ENCODE measurements at places on chromosomes 4 and X.

GRCh38 chrX:112067601-112068000 is 15.0 kb downstream of the TRPC5 start:
- DNase-seq = no peak

- DNase-seq = no peak
These were observed 317.7 kb upstream of the ANXA10 start for GRCh38 chr4:167774646-167775045.

GRCh38 chr4:105714071-105714521 is 5.5 kb downstream of the GSTCD start:
- no peak for DNase-seq

GRCh38 chrX:1767026-1767425 is 152.2 kb downstream of the ASMT start:
- DNase-seq = no peak

DNA sequence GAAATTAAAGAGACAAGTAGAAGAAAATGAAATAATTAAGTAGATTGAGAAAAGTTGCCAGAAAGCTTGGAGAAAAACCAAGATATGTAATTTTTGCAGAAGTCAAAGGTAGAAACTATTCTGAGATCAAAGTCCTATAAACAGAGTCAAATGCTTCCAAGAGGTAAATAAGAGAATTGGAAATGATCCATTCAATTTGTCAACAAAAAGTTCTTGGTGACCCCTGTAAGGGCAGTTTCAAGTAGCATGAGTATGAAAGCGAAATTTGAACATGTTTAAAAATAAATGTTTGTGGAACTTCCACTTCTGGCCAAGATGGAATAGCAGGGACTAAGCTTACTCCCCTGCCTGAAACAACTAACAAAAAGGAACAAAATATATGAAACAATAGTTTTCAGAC is 562.0 kb downstream of the SMARCA1 start:
- DNase-seq = no peak

- no peak for DNase-seq
These were observed 181.5 kb downstream of the GC start for GRCh38 chr4:71602289-71602900.

- DNase-seq = no peak
These were observed 276.6 kb downstream of the BCOR start for GRCh38 chrX:39820938-39821708.

- DNase-seq = no peak
These were observed 1372.3 kb downstream of the STIM2 start for GRCh38 chr4:28232951-28233350.
